Activated naive CD4-positive, alpha-beta T cell treated with Interleukin-2 at 50 U/mL for 16 hours (primary cell): ENCODE measurements at places on chromosomes 13 and 19.
A peak's percentile ranks its signal among the peaks of the same experiment; 100 is the strongest.

DNA sequence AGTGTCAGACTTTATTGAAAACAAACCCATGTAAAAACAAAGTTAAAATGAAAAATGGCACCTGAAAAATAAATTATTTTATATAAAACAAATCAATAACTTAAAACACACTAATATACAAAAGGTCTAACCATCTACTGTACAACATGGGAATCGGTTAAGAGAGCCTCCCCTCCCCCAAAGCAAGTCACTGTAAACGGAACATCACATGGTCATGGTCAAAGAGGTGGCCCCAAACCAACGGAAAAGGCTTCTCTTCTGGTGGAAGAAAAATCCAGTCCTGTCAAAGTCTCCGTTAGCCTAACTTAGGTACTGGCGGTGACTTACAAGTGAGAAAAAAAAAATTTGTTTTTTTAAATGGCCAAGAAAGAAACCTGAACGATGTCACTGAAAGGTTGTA lies 15.7 kb upstream of the TIMM44 start:
- no peak for DNase-seq

DNA sequence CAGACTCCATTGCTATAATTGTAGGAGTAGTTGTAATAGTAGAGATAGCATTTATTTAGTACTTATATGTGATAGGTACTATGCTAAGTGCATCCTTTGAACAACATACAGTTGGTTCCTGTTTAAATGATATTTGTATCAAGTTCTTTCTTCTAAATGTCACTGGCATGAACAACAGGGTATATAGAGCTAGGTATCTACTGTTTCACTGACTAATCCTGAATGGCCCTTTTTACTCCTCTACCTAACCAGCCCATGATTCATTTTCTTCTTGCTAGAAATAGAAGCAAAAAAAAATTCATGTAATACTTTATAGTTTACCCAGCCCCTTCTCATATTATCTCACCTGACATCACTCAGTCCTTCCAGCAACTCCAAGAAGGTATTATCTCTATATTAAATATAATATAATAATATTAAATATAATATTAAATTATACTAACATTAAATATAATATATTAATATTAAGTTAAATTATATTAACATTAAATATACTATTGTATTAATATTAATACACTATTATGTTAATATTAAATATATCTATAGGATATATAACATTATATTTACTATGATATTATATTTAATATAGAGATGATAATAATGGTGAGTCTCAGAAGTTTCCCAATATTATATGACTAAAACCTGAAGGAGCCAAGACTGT lies 74.2 kb downstream of the FRY start:
- DNase-seq = no peak

DNA sequence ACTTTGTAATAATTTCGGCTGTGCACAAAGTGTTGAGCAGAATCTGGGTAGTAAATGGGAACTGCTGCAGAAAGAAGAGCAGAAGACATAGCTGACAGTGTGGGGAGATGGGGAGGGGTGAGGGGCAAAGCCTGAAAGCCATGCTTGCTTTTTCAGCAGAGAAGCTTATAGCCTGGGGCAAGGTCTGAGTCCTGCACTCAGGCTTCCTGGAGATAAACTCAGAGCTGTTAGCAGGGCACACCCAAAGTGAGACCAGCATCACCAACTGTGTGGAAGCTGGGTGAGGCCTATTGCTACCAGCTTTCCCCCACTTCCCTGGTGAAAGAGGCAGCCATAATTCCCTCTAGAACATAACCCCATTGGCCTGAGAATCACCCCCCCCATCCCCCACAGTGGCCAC lies 15.6 kb upstream of the LHFPL6 start:
- DNase-seq = no peak

DNA sequence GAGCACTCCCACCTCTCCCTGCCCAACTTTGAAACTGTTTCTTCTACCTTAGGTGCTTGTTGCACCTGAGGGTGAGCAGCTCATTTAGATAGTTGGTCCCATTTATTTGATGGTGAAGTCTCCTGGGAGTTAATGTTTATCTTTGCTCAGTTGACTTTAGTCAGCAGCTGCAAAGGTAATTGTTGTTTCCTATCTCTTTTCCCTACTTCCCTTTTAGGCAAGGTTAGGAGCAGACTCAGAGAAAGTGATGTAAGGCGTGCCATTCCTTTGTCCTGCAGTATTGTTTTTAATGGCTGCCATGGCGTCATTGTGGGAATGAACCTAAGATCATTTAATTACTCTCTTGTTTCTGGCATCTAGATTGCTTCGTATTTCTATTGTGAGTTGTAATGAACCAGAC lies 11.6 kb downstream of the AKAP11 start:
- no peak for DNase-seq

DNA sequence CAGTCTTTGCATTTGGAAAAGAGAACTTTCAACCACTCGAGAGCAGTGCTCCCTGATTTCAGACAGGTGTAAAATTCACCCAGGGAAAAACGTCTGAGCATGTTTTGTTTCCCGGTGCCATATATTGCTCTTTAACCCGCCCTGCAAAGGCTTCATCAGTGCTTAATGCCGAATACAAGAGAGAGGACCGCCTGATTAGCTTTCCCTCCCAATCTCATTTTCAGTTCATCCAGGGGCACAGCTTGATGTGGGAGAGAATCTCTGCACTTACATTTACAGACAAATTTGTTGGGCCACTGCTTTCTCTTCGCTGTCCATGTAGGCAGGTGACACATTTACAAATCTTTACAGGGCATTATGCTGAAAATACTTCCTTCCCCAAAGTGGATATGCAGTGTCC lies 499.1 kb downstream of the LIG4 start:
- DNase-seq = no peak

DNA sequence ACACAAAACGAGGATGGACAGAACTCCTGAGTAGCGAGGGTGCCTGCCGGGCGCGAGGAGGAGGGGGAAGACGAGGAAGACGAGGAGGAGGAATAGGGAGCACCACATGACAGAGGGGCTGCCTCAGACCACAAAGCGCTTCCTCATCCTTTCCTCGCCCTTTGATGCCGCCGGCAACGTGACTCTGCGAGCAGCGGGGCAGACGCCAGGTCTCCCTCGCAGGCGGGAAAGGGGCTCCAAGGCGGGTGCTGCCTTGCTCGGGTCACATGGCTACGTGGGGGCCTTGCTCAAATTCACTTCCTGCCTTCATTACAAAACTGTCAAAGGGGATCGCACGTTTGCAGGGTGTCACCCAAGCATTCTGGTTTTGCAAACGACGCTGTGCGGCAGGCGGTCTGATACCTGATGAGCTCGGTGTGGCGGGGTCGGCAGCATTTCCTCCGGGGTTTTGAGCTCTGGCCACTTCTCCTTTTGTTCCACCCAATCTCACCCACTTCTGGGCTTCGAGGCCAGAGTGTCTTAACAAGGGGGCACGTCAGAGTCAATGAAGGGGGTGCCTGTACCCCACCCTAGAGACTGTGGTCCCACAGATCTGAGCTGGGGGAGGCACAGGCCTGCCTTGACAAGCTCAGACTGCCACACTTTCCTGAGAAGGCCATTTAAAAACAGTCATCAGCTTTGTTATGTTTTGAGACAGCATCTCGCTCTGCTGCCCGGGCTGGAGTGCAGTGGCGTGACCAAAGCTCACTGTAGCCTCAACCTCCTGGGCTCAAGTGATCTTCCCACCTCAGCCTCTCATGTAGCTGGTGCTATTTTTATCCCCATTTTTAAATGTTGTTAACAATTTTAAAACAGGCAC lies 14.9 kb downstream of the MAP2K2 start:
- DNase-seq = peak; percentile 50

DNA sequence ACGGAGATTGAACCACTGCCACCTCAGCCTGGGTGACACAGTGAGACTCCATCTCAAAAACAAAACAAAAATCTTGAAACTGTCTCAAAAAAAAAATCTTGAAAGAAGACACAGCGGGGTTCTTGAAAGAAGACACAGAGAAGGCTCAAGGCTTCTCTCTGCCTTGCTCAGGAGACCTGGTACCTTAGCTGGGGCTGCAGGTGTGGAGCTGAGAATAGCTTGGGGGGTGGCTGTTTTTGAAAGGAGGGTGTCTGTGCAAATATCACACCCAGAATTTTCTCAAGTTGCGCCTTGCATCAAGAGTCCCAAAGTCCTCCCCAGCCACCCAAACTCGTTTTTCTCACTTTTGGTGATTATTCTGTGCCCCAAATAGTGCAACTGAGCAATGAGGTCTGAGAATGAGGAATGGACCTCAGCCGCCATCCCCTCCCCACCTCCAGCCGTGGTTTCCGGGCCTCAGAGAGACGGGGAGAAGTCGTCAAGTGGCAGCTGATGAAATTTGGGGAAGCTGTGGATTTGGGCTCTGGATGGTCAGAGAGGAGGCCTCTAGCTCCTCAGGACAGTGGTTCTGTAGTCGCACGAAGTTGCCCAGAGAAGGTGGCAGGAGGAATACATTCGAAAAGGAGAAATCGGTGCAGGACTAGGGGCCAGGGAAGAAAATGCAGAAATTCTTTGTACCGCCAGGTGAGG lies 8.8 kb downstream of the S1PR2 start:
- DNase-seq = no peak

- DNase-seq = no peak
Observed at GRCh38 chr19:45216667-45217066, 28.5 kb downstream of the EXOC3L2 start.

- no peak for DNase-seq
Observed at GRCh38 chr13:76804801-76805200, 81.4 kb downstream of the KCTD12 start.

GRCh38 chr13:106326751-106327150 lies 208.7 kb downstream of the EFNB2 start:
- no peak for DNase-seq

- no peak for DNase-seq
Observed at GRCh38 chr19:41437944-41438574, 1.7 kb downstream of the DMAC2 start.

GRCh38 chr13:77507931-77508776 lies 27.4 kb upstream of the SCEL start:
- DNase-seq = no peak

DNA sequence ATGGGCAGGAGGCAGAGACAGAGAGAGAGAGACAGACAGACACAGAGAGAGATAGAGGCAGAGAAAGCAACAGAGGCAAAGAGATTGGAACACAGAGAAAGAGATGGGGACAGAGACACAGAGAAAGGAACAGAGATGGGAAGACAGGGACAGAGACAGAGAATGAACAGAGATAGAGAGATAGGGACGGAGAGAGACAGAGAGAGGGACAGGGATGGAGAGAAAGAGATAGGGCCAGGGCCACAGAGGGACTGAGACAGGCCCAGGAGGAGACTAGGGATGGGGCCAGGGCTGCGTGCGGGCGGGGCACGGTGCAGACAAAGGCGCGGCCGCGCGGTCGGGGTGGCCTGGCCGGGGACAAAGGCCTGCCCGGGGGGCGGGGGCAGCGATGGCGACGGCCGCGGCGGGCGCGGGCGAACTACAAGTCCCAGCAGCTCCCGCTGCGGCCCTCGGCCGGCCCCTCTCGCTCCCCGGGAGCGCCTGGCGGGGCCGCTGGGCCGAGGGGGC lies at the start of gene ZNF358:
ZNF358 (plus strand) TSS at position 459 of the 507 bp plus-strand sequence. CDS start 3,140 bp downstream, outside the sequence.
- peak; percentile 38 for DNase-seq

DNA sequence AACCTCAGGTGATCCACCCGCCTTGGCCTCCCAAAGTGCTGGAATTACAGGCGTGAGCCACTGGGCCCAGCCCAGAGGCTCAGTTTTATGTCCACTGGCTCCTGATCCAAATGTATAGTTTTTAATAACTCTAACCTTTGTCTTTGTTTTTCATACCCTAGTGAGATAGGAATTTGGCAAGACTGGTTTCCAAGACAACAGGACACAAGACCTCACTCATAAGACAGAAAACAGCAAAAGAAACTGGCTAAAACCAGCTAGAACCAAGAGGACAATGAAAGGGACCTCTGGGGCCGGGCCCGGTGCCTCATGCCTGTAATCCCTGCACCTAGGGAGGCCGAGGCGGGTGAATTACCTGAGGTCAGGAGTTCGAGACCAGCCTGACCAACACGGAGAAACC lies 27.6 kb downstream of the CPT1C start:
- no peak for DNase-seq

GRCh38 chr13:45391926-45392325 lies 26.2 kb downstream of the SLC25A30 start:
- DNase-seq = no peak

GRCh38 chr13:31461923-31462322 lies 262.1 kb downstream of the B3GLCT start:
- DNase-seq = no peak

DNA sequence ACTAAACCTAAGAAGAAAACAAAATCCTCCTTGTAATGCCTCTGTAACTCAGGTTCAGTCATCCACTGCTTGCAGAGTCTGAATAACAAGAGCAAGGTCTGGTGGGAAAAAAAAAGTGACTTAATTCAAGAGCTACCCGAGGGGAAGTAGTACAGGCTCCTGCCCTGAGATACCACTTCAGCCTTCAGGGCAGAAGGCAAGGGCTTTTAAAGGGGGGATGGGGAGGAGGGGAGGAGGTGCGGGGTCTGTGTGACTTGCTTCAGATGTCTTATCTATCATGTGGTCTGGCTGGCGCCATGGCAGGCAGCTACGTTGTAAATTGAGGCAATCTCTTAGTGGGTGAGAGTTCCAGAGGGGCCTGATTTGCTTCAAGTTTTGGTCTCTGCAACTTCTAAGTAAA lies 66.7 kb downstream of the LRRC63 start:
- DNase-seq = no peak

DNA sequence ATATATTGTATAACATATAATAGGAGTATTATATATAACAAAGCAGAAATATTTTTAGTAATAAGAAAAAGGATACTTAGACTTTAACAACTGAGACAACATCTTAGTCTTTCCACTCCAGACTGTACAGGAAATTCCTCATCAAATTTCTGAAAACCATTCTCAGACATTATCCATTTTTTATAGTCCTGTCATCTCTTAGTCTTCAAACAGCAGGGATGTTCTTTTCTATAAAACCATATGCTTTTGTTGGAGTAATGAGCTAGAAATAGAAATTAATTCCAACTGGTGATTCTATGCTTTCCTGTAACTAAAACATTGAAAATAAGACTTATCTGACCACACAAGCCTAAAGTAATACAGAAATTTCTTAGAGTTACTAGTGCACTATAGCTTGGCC lies 82.2 kb upstream of the CSNK1A1L start:
- DNase-seq = no peak
